Caudate nucleus (tissue), 63 donors: ENCODE measurements at places on chromosomes 13 and 19.

DNA sequence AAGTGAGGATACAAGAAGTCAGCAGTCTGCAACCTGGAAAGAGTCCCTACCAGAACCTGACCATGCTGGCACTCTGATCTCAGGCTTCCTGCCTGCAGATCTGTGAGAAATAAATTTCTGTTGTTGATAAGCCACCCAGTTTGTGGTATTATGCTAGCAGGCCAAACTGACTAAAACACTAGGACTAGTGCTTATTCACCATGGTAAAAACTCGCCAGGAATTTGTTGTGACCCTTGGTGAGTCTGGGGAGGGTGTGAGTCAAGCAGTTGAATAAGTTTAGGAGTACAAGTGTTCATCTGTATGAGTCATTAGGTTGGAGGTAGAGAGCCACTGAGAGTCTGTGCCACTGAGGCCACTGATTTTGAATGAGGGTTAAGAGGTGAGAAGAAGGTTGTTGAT is 3.6 kb downstream of the ZIK1 start:
- DNase-seq: no peak

DNA sequence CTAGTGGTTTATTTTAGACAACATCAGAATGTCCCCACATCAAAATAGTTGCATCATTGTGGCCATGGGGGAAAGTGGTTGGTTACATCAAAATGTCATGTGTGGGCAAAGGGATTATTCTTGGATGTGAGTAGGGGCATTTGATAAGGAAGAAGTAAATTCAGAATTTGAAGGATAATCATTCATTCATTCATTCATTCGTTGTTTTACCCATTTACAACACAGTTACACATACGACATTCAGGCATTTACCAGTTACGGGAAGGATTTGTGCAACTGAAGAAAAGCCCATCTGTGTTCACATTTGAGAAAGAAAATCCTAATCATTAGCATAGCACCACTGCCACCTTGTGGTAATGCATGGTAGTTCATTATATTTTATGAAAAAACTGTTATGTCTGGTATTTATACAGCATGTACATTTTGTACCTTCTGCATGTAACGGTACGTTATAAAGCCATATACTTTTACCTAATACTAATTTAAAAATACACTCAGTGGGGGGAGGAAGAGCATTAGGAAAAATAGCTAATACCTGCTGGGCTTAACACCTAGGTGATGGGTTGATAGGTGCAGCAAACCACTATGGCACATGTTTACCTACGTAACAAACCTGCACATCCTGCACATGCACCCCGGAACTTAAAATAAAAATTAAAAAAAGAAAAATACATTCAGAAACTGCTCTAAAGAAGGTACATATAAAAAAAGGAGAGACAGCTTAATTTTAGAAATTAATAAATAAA is 62.1 kb downstream of the DGKH start:
- DNase-seq: no peak

GRCh38 chr13:25218019-25218418 is 45.9 kb upstream of the AMER2 start:
- no peak for DNase-seq

GRCh38 chr13:78593652-78594455 is 9.5 kb downstream of the POU4F1 start:
- DNase-seq: no peak

DNA sequence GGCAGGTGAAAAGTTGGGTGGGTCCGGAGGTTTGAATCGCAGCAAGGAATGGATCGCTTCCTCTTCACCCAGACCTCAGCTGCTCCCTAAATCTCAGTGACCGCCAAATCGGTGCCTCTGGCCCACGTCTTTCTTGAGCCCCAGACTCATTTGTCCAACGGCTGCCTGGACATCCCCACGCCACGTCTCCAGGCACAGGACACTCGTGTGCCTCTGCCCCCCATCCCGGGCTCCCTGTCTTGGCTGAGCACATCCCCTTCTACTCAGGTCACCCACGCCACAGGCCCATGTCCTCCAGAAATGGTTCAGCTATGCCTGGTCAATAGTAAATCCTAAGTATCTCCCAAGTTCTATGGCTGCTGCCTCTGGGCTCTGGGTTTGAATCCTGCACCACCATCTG is 56.6 kb downstream of the CDADC1 start:
- no peak for DNase-seq

DNA sequence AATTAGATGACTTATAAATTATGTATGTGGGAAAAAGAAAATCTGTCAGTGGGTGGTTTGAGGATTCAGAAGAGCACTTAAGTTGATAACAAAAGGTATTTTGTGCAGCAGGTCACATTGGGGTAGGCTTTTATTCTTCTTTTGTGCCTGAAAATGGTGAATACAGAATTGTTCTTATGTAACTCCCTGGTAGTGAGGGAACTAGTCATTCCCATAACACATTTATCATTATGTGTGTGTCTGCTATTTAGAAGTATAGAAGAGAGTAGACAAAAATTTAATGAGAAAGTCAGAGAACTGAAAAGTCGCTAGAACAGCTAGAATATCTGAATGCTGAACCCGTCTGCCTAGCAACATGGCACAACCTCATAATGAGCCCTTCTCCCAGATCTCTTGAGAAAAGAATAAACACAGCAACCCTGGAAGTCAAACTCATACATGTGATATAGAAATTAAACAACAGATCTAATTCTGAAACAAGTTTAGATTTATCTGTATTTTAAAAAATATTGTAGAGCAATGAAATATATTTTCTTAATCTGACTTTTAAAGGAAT is 111.8 kb upstream of the EDNRB start:
- DNase-seq: no peak
